ENCODE measurements at places on chromosomes 12 and 14. TPM values are rescaled to one million over a fixed set of nuclear protein-coding genes. Genes with fewer than 3 reads are reported as not detected.
A peak's percentile ranks its signal among the peaks of the same experiment; 100 is the strongest.

- H3K4me1 ChIP-seq, result peaks cover 13% of the 10 kb centered on the region
- H3K36me3 ChIP-seq, result peaks cover 31% of the 10 kb centered on the region
- H3K27ac ChIP-seq, result no peak overlapping the region
- DNase-seq, result no peak
Measured at GRCh38 chr12:49631336-49631907, 8.1 kb downstream of the PRPF40B start.

DNA sequence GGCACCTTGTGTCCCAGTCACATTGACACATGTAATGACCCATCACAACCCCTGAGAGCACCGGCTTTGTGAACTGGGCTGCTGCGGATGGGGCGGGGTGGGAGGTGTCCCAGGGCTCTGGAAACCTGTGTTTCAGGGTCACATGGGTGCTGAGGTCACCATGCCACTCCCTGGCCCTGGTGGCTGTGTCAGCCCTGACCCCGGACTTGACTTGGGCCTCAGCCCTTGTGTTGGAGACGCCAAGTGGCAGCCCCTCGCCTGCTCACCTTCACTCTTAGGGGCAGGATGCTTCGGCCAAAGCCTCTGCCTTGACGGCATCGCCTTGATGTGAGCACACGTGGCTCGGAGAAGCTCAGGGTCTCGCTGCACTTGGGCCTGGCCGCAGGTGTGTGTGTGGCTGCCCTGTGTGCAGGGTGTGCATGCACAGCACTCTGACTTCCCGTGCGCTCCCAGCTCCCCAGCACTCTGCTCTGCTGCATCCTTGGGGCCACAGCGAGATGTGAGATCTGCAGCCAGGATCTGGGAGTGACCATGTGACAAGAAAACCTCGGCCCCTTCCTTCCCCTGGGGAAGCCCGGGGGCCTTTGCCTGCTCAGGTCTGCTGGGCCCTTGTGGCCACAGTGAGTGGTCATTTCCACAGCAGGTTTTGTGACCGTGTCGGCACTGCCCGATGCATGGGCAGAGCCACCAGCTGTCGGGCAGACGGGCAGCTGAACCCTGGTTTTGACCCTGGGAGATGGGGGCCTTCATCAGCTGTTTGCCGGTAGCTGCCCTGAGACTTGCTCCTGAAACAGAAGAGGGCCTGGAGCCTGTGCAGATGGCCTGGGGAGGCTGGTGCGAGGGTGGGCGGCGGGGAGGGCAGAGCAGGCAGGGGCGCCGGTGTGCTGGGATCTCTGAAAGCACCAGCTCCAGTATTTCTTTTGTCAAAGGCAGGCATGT lies 167.4 kb downstream of the KIF26A start:
- no peaks in the 10 kb centered on the region for H3K36me3 ChIP-seq
- no peaks in the 10 kb centered on the region for H3K27me3 ChIP-seq
- no peak overlapping the region for H3K4me3 ChIP-seq
- H3K27ac ChIP-seq, result no peak overlapping the region
- no peak for DNase-seq
- H3K4me1 ChIP-seq, result no peaks in the 10 kb centered on the region

GRCh38 chr12:124030510-124030909 lies 57.5 kb downstream of the ZNF664 start:
- H3K36me3 ChIP-seq, result no peaks in the 10 kb centered on the region
- no peaks in the 10 kb centered on the region for H3K4me1 ChIP-seq
- DNase-seq, result no peak
- H3K4me3 ChIP-seq, result no peak overlapping the region
- H3K27me3 ChIP-seq, result no peaks in the 10 kb centered on the region

GRCh38 chr12:16586350-16587109 lies 19.4 kb downstream of the LMO3 start:
- no peak overlapping the region for H3K4me3 ChIP-seq
- DNase-seq, result no peak
- no peak overlapping the region for H3K27ac ChIP-seq
- H3K4me1 ChIP-seq, result no peaks in the 10 kb centered on the region
- no peaks in the 10 kb centered on the region for H3K36me3 ChIP-seq
- H3K27me3 ChIP-seq, result no peaks in the 10 kb centered on the region

- no peaks in the 10 kb centered on the region for H3K27me3 ChIP-seq
- H3K4me3 ChIP-seq, result no peak overlapping the region
- H3K4me1 ChIP-seq, result no peaks in the 10 kb centered on the region
- H3K27ac ChIP-seq, result no peak overlapping the region
- DNase-seq, result no peak
Measured at GRCh38 chr14:100172811-100173210, 13.4 kb upstream of the DEGS2 start.

GRCh38 chr14:70902184-70902583 lies 5.1 kb upstream of the PCNX1 start:
- peaks cover 6% of the 10 kb centered on the region for H3K4me1 ChIP-seq
- H3K27me3 ChIP-seq, result no peaks in the 10 kb centered on the region
- no peaks in the 10 kb centered on the region for H3K36me3 ChIP-seq
- H3K4me3 ChIP-seq, result no peak overlapping the region
- no peak for DNase-seq

DNA sequence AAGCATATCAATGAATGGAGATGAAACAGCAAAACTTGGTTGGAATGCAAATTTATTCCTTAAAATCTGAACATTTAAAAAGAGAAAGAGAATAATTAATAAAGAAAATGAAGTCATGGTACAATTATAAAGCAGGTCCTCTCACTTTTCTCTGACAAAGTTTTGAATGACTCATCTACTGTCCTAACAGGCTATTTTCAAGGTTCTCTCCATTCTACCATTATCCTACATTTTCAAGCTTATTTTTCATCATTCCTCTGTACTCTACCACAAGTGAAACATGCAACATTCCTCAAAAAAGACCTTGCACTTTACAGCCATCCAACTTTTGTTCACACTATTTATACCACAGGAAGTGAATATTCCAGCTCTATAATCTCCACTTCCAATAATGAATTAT lies 36.9 kb upstream of the AP4S1 start:
- no peak overlapping the region for H3K4me3 ChIP-seq
- H3K4me1 ChIP-seq, result no peaks in the 10 kb centered on the region
- DNase-seq, result no peak
- no peak overlapping the region for H3K27ac ChIP-seq
- H3K27me3 ChIP-seq, result no peaks in the 10 kb centered on the region

DNA sequence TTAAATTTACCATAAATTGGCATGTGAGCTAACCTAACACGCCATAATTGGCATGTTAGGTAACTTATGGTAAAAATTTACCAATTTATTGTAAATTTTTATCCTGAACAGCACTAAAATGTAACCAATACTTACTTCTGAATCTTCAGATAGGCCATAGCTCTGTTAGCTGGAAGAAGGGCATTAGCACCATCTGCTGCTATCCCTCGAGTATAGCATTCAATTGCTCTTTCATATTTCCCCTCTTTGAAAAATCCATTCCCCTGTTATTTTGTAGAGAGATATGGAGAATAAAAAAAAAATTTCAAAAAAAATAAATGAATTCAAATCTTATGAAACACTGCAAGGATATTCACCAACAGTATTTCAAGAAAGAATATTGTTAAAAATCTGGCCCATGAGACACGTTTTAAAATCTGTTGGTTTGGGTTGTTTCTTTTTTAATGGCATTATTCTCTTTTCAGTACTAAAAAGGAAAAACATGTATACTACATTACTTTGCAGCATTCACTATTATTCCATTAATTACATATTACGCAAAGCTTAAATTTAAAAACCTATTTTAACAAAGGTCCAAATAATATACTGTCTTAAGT lies 19.1 kb downstream of the RPAP3 start:
- H3K27ac ChIP-seq, result no peak overlapping the region
- H3K27me3 ChIP-seq, result no peaks in the 10 kb centered on the region
- H3K36me3 ChIP-seq, result peaks cover 20% of the 10 kb centered on the region
- DNase-seq, result no peak

GRCh38 chr12:101795013-101795412 lies 35.7 kb downstream of the GNPTAB start:
- H3K4me3 ChIP-seq, result no peak overlapping the region
- H3K36me3 ChIP-seq, result no peaks in the 10 kb centered on the region
- no peak for DNase-seq
- no peaks in the 10 kb centered on the region for H3K27me3 ChIP-seq
- no peaks in the 10 kb centered on the region for H3K4me1 ChIP-seq
- no peak overlapping the region for H3K27ac ChIP-seq

- peaks cover 24% of the 10 kb centered on the region for H3K36me3 ChIP-seq
- peaks cover under 1% of the 10 kb centered on the region for H3K4me1 ChIP-seq
- H3K27ac ChIP-seq, result no peak overlapping the region
Measured at GRCh38 chr12:122035292-122035691, 13.6 kb downstream of the BCL7A start.

DNA sequence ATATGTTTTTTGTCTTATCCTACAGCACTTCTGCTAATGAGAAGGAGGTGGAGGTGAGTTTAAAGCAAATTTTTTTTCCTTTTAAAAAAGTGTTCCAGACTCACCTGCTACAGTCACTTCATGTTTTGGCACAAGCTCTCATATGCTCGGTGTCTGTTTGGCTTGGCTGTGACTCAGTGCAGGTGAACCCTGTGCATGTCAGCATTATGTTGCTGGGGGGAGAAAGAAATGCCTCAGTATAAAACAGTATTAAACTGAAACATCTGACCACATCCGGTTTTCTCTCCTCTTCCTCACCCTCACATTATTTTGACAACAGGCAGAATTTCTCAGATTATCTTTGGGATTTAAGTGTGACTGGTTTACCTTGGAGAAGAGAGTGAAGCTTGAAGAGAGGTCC lies 105.2 kb downstream of the DNAI7 start:
- H3K4me1 ChIP-seq, result no peaks in the 10 kb centered on the region
- no peak overlapping the region for H3K27ac ChIP-seq
- no peaks in the 10 kb centered on the region for H3K36me3 ChIP-seq
- DNase-seq, result no peak
- H3K27me3 ChIP-seq, result no peaks in the 10 kb centered on the region

GRCh38 chr12:28568704-28569103 lies 378.4 kb downstream of the CCDC91 start:
- DNase-seq, result no peak
- no peaks in the 10 kb centered on the region for H3K4me1 ChIP-seq
- no peak overlapping the region for H3K27ac ChIP-seq
- H3K4me3 ChIP-seq, result no peak overlapping the region
- H3K27me3 ChIP-seq, result no peaks in the 10 kb centered on the region
- H3K36me3 ChIP-seq, result no peaks in the 10 kb centered on the region

GRCh38 chr14:24231263-24232120 lies 675 bp downstream of the NEDD8 start:
- DNase-seq, result no peak
- peak overlapping the region; percentile 62 for H3K4me3 ChIP-seq
- peaks cover 12% of the 10 kb centered on the region for H3K4me1 ChIP-seq
- H3K27ac ChIP-seq, result peak overlapping the region; percentile 75
- no peaks in the 10 kb centered on the region for H3K27me3 ChIP-seq

GRCh38 chr12:69966409-69966808 lies 141.4 kb downstream of the MYRFL start:
- H3K4me3 ChIP-seq, result no peak overlapping the region
- DNase-seq, result no peak
- no peaks in the 10 kb centered on the region for H3K4me1 ChIP-seq
- no peaks in the 10 kb centered on the region for H3K36me3 ChIP-seq

Gene DAD1
- polyA plus RNA-seq, result 206 TPM

Gene SMIM41
- 0.88 TPM for polyA plus RNA-seq

Gene ZNF891
- 3.2 TPM for polyA plus RNA-seq
